Effector CD4-positive, alpha-beta T cell (primary cell): ENCODE measurements at places on chromosomes 2 and 18.

DNA sequence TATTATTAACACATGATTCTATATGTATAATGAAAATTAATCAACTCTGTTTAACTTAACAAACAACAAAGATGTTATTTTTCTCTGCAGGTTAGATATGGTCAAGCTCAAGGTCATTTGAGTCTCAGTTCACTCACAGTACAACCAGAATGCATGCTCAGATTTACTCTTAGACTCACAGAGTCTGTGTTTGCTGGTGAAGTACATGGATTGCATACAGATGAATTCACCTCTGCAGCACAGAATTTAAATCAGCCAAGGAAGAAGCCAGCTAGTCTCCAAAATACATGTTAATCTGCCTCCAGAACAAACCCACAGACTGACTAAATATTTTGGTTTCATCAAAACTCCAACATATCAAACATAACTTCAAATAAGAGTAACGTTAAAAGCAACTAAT lies 424.5 kb downstream of the RAD51AP2 start:
- no peak for DNase-seq

DNA sequence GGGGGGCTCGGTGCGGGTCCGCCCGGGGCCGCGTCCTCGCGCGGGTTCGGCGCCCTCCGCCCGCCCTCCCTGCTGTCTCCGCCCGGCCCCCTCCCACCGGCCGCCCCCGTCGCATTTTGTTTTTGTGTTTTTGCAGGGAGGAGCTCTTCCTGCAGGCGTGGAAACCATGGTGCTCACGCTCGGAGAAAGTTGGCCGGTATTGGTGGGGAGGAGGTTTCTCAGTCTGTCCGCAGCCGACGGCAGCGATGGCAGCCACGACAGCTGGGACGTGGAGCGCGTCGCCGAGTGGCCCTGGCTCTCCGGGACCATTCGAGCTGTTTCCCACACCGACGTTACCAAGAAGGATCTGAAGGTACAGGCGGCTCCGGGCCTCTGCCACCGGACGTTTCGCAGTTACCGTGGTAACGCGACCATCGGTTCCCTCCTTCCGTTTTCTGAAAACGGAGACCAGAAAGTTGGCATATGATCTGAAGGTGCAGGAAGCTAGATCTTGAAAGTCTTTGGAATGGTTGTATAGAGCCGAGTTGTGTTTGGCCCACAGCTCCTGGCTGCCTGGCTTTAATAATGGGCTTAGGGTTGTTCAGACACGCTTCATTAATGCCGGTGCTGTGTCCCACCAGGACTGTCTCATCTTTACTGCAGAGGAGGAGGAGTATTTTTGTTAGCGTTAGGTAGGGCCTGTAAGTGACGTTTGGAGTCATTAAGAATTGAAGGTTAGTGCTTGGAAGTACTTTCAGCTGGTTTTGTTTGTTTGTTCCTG lies 891 bp downstream of the KDM3A start:
- peak; percentile 63 for DNase-seq

DNA sequence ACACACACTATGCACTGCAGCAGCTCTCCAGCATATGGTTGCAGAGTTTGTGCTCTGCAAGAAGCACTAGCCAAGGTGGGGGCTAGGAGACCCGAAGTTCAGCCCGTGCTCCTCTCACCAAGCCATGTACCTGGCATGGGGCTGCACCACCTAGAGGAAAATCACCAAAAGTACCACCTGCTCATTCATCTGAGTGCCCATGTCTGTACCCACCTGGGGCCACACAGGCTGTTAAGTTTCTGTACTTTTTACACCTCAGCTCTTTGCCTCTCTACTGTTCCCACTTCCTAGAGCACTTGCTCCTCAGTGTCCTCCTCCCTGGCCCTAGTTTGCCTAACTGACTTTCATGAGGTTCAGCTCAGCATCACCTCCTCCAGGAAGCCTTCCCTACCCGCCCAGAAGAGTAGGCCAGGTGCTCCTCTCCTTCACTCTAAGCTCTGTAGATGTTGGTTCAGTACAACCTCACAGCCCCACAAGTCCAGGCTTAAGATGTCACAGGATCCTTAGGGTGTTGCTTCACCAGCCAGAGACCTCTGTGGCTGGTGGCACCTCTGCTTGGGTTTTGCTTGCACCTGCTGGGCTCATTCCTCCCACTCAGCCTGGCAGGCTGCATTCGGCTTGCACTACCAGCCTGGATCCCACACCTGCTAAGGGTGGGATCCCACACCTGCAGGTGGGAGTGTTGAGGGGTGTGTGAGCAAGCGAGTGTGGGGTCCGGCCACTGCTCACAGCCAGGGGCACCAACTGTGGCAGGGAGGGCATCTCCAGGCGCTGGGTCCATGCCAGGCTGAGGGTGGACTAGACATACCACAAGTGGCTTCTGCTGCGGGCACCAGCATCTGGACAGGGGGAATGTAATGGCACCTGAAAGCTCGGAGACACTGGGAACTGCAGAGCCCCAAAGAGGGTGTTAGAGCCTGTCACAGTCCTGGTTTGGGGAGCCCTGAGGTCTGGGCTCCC lies 10.2 kb upstream of the TFCP2L1 start:
- no peak for DNase-seq

GRCh38 chr2:62505109-62505749 lies 766 bp downstream of the TMEM17 start:
- no peak for DNase-seq

- DNase-seq: no peak
Measured at GRCh38 chr2:120949027-120949956, 213.6 kb downstream of the GLI2 start.

- DNase-seq: no peak
Measured at GRCh38 chr2:160278879-160279177, 78.8 kb upstream of the ITGB6 start.

DNA sequence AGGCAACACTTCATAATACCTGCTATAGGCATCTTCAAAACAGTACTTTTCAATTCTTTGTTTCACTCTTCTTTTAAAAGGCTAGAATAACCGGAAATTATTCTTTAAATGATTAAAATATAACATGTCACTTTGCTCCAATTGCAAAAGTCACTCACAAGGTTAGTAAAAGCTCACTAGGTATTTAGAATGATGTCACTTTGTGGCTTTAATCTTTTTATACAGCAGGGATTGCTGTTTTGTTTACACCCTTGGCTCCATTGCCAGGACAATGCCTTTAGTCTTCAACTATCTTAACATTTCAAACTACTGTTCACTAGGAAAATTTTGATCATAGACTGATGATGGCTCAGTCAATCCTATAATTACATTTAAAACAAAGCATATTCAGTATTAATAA lies 157.1 kb downstream of the BAZ2B start:
- no peak for DNase-seq

- DNase-seq: no peak
Measured at GRCh38 chr2:199414465-199414864, 43.3 kb downstream of the SATB2 start.

DNA sequence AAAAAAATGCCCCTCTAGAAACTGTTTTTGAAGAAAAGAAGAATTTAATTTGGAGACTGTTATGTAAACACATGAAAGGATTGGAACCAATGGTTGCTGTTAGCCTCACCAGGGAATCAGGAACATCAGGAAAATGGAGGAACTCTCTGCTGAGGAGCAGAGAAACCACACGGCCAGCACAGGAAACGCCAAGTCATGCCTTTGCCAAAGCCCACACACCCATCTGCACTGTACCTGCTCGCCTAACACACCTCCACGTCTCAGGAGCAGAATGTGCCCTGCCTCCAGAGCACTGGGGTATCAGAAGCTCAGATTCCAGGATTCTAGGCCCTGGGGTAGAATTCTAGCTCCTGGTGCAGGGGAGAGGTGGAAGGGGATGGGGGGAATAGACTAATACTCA lies 9.8 kb upstream of the SCYGR1 start:
- no peak for DNase-seq

DNA sequence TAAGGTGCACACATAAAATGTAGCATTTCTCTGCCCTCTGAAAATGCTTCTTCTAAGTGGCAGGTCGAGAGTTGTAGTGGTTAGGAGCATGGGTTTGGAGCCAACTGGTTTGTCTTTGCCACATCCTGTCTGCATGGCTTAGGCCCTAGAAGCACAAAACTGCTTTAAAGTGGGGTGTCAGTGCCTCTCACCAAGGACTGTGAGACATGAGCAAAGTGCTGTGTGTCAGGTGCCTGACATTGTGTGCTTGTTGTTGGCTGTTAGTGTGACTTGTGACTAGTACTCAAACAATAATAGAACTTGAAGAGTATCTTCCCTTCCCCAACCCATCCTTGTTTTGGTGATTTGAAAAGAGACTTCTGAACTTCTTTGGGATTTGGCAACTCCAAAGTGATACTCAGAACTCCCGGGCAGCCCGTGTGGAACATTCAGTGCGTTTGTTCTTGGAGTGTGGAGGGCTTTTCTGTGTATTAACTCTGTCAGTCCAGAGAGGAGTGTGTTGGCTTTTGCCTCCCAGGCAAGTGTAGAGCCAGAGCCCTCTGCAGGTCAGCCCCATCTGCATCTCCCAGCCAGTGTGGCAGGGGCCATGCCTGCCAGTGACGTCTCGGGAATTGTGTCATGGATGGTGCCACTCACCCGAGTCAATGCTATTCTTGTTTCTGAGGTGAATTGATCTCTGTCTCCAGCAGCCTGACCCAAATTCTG lies 5.0 kb downstream of the MGAT5 start:
- DNase-seq: peak; percentile 42

GRCh38 chr2:96260387-96261260 lies 5.2 kb downstream of the TMEM127 start:
- DNase-seq: no peak
